ENCODE measurements at places on chromosomes 2 and 18.

DNA sequence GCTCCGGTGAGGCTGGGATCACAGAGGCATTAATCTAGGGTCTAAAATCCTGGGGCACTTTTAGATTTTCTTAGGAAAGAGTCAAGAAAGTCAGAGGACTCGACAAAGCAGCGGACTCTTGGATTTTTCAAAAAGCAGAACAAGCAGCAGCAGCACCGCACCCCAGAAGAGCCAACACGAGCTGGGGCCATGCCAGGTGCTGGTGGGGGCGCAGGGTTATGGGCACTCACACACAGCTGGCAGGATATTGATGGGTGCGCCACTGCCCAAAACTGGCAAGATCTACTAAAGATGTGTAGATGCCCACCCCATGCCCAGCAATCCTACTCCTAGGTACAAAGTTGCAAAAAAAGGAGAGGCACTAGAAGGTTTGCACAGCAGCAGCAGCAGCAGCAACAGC, 33.9 kb upstream of the SEMA4C start:
- no peak for DNase-seq

GRCh38 chr2:217611056-217611455, 391.7 kb downstream of the TNS1 start:
- DNase-seq = no peak

DNA sequence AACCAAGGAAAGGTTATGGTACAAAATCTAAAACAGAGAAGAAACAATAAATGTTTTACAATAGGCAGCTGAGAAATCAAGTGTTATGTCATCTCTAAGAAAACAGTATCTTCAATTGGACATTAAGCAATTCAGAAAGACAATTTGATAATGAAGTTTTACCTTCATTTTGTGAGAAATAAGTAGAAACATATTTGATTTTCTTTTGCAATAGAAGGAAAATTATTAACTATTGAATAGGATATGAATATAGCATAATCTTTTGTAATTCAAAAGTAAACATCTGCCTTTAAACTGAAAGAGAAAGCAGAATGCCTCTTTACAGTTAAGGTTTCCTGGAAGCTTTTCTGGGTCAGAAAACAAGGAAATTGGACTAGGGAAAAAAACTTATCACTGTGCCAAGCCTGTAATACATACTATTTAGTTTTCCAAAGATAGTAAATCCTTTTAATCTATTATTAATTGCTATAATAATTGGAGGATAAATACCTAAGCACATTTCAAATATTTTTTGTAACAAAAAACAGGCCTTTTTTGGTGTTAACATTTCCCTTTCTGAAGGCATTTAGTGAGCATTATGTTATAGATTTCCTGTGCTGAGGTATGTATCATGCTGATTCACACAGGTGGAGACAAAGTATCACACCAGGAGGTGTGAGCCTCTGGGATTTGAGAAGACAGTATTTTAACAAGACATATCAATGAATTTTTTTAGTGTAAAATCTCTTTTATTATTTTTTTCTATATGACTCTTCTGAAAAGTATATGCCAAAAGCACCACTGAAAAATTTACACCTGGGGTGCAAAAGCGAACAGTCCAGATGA, 947.0 kb upstream of the CDH2 start:
- DNase-seq = no peak

DNA sequence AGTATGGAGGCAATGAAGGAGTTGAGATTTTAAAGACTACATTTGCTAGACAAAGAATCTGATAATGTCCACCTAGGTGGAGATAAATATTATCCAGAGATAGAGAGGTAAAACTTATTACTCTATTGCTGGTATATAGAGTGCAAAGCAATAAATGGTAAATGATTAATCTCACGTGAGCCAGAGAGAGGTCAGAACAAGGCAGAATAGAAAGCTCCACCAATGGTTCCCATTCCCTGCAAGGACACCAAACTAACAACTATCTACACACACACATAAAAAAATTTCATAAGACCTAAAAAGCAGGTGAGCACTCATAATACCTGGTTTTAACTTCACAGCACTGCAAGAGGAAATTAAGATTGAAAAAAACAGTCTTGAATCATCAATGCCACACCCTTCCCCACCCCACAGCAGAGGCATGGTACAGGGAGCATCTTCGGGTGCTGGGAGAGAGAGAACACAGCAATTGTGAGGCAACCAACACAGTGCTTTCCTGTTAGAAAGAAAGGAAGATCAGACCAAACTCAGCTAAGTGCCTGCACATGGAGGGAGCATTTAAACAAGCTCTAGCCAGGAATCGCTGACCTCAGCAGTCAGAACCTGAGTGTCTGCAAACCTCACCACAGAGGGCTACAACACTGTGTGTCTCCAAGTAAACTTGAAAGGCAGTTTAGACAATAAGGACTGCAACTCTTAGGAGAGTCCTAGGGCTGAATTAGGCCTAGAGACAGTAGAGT, 1432.6 kb upstream of the TMEFF2 start:
- DNase-seq = no peak

Measured in foreskin fibroblast (primary cell).